ENCODE measurements at places on chromosomes 2 and 18.

- DNase-seq: no peak
Measured at GRCh38 chr2:230410861-230411569, 5.0 kb upstream of the SP100 start.

DNA sequence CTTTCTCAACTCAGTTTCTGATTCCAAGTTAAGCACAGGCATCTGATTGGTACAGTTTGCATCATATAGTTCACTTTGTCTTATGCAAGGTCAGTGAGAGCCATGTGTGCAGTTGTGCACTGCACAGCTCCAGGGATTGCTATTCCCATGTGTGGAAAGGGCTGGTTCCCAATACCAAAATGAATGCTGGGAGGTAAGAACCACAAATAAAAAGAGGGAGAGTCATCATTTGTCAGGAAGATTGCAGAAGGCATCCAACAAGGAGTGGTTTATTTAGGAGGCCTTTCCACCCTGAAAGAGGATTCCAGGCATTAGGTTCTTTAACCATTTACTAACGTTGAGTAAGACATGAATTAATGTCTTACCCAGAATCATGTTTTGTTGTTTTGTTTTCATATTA lies 141.2 kb upstream of the ST6GAL2 start:
- DNase-seq: no peak

- no peak for DNase-seq
Measured at GRCh38 chr2:31124904-31125303, 13.3 kb downstream of the GALNT14 start.

DNA sequence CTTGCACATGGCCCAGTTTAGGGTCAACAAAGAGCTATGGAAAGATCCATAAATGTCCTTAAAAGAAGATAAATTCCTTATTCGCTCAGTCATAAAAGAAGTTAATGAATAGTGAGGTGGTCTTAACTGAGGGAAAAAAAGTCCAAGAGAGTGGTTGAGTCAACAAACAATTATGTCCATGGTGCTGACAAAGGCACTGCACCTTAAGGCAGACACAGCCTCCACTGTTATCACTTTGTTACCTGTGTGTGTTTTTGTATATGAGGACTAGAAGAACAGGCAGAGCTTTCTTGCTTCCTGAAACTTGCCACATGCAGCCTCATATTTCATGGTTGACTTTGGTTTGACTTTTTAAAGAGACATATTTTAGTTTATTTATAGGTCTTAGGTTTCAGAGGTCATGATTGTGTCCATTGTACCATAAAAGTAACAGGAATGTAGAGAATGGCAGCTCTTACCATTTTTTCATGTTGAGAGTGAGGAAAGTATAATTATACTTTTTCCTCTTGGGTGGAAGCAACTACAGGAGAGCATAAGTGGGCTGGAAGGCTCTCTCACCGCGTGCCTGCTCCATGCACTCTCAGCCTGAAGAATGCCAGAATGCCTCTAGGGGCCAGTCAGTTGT lies 93.6 kb downstream of the XRCC5 start:
- no peak for DNase-seq

DNA sequence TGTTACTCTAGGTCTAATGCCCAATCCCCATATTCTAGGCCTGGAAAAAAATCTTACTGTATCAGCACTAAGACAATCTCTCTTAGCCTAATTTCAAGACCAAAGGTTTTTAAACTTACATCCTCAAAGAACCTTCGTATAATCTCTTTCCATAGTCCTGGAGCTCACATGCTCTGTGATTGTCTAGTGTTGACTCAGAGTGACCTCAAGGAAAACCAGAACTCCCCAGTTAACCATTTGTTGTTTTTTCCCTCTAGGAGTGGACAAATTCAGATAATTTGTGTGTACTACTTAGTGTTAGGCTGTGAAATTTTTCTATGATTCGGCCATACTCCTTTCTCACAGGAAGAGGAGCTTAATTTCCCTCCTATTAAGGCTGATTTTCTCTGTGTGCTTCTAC lies 536.1 kb downstream of the SLC4A3 start:
- no peak for DNase-seq

DNA sequence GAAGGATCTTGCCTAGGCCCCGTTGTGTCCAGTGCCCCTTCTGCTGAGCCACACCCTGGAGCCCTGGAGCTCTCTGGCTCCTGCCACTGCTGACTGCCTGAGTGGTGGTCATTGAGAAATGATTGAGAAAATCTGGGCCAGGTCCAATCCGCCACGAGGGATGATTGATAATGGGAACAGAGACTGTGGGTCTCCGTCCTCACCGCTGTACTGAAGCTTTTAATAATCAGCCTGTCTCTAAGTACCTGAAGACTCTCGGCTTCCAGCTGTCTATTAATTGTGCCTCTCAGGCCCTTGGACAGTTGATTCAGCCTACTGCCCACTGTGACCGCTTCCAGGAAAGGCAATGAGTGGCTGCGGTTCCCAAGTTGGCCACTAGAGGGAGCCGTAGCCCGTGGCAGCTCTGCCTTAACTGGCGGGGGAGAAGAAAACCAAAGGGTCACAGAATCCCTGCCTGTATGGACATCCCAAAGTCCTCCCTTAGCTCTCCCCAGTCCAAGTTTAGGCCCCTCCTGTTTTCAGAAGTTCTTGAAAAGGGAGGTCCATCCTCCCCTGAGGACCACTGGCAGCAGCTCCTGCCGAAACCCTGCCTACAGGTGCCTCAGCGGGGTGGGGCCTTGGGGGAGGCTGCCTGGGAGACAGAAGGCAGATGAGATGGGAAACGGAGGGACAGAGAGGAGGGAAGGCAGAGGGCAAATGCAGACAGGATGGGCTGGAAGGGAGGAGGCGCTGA lies 213.6 kb downstream of the TNS1 start:
- peak; percentile 49 for DNase-seq

DNA sequence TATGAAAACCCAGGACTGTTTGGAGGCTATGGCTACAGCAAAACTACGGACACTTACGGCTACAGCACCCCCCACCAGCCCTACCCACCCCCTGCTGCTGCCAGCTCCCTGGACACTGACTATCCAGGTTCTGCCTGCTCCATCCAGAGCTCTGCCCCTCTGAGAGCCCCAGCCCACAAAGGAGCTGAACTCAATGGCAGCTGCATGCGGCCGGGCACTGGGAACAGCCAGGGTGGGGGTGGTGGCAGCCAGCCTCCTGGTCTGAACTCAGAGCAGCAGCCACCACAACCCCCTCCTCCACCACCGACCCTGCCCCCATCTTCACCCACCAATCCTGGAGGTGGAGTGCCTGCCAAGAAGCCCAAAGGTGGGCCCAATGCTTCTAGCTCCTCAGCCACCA lies 12.1 kb downstream of the HOXD3 start:
- DNase-seq: no peak

GRCh38 chr18:8602040-8602439 lies 7.2 kb upstream of the RAB12 start:
- DNase-seq: no peak

DNA sequence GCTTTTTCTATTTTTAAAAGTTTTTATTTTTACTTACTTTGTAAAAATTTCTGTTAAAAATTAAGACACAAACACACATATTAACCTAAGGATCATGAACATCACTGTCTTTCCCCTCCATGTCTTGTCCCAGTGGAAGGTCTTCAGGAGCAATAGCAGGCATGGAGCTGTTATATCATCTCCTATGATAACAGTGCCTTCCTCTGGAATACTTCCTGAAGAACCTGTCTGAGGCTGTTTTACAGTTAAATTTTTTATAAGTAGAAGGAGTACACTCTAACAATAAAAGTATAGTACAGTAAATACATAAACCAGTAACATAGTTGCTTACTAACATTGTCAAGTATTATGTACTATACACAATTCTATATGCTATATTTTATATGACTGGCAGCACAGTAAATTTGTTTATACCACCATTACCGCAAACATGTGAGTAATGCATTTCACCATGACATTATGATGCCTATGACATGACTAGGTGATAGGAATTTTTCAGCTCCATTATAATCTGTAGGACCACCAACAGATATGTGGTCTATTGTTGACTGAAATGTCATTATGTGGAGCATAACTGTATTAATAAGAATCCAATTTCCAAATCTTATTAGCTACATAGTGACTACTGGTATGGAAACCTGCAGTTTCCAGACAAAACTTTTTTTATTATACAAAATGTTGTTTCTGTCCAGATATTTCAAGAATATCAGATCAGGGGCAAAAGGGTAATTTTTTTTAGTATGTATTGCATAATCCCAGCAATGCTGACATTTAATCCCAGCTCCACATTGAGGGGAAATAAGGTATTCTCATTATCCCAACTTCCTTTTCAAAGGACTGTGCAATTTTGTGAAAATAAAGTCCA lies 337.2 kb upstream of the SLC39A10 start:
- no peak for DNase-seq

DNA sequence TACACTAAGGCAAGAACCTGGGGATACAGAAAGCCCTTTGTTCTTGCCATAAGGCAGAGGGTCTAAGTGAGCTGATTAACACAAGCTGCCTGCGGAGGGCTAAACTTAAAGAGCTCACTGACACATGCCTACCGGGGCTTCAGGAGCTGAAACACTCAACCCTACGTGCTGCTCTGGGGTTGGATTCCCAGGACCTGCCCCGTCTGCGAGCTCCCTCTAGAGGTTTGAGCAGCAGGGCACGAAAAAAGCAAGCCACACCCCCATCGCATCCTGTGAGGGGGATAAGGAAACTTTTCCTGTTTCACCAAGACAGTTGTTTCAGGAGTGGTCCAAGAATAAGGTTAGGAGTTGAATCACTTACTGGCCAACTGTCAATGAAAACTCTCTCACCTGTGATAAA lies 562.1 kb downstream of the TMX3 start:
- no peak for DNase-seq

GRCh38 chr2:69483696-69484095 lies 46.5 kb upstream of the NFU1 start:
- DNase-seq: no peak

- DNase-seq: peak; percentile 20
Measured at GRCh38 chr18:47754311-47755101, 176.0 kb downstream of the SMAD2 start.

DNA sequence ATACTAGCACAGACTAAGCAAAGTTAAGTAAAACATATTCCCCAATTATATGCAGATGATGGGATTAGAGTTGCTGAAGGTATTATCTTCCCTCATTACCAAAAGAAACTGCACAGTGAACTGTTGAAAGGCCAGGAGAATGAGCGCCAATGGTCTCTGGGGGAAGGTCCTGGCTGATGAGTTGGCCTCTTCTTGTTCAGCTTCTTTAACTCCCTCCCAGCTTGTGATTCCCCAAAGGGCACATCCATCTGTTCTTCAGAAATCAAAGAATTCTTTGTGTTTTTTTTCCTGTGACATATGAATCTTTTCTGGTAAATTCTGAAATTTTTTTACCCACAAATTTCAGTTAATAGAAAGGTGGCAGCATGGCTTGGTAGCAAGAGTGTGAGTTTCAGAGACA lies 667.6 kb downstream of the CNTNAP5 start:
- DNase-seq: no peak

DNA sequence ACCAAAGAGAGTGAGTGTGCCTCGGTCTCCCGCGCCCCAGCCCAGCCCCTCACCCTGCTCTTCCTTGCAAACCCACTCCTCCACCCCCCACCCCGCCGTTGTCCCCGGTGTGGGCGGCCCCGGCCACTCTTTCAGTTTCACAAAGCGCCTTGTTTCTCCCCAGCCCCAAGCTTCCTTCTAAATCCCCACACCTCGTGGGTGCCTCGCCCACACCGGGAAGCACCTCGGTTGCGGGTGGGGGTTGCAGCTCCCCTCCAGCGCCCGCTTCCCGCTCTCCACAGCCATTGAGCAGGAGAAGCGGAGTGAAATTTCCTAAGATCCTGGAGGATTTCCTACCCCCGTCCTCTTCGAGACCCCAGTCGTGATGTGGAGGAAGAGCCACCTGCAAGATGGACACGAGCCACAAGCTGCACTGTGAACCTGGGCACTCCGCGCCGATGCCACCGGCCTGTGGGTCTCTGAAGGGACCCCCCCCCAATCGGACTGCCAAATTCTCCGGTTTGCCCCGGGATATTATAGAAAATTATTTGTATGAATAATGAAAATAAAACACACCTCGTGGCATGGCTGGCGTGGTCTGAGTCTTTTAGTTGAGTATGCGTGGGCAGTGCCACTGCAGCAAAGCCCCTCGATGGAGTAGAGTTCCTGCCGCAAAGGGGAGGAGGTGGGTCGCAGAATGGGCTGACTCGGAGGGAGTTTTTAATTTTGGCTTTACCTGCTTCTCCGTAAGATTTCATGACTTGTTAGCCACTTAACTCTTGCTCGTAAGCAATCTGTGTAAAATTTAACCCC lies 848 bp downstream of the TMSB10 start:
- DNase-seq: no peak

DNA sequence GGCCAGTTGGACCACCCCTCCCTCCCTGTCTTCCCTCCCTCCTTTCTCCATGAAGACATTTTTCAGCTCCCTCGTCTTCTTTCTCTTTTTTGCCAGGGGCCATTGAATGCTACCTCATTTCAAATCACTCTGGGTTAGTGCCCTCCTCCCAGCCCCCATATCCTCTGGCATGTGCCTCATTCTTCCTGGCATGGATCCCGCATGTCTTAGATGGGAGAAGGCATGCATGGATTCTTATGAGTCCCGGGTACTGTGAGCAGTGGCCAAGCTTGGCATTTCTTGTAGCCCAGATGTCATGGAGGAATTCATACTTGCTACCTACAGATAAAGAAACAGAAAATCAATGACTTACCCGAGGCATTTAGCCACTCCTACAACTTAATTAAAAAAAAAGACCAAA lies 9.0 kb upstream of the HAAO start:
- no peak for DNase-seq

GRCh38 chr2:42513252-42513918 lies 19.6 kb upstream of the KCNG3 start:
- peak; percentile 50 for DNase-seq

DNA sequence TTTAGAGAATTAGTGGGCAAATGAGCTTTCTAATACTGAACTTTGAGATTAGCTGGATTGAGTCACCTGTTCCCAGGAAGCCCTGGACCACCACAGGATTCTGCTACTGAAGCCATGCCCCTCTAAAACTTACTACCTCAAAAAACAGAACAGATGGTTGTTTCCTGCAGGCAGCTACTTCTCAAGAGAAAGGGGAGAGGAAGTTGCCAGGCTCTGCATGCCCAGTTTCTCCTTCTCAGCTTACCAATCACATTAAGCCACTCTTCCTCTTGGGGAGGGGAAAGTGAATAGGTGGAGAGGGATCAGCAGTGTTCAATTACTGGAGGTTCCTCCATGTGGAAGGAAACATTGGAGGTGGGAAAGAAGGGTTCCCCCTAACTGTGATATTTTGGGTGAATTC lies 24.9 kb upstream of the C1GALT1C1L start:
- no peak for DNase-seq

DNA sequence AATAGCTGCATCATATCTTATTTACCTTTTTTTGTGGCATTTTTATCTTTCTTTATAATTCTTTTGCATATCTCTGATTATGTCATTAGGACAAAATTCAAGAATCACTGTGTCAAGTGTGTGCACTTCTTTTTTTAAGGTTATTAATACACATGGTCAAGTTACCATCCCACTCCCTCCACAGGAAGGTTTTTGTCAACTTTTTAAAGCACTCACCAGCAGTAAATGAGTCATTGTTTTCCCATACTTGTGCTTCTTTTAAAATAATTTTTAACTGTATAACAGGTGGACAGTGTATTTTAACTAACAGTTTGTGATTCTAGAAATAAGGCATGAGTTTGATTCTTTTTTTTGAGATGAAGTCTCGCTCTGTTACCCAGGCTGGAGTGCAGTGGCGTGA lies 45.7 kb upstream of the FAM171B start:
- no peak for DNase-seq

Data from OCI-LY7 (cell line).